Dermis microvascular lymphatic vessel endothelial cell (primary cell): ENCODE measurements at places on chromosomes 1 and 21. TPM values are rescaled to one million over a fixed set of nuclear protein-coding genes. Genes with fewer than 3 reads are reported as not detected.

Gene MMP23B
- 0.25 TPM in 1 of 2 replicates, not detected in the other for total RNA-seq

Gene TSACC
- total RNA-seq: not detected in 2 replicates

Gene LAPTM5
- total RNA-seq: 28.6 and 69.4 TPM in 2 replicates

Gene ZNF648
- not detected in 2 replicates for total RNA-seq

Gene SHISA4
- total RNA-seq: 6.2 and 12.1 TPM in 2 replicates

Gene SPRR2E
- not detected in 2 replicates for total RNA-seq

Gene PLPP3
- 22.6 and 59.7 TPM in 2 replicates for total RNA-seq

Gene SLFNL1
- total RNA-seq: 0.13 and 0.25 TPM in 2 replicates

Gene F13B
- total RNA-seq: not detected in 2 replicates

Gene MPZL1
- 99.5 and 107 TPM in 2 replicates for total RNA-seq

Gene HSD3B2
- total RNA-seq: not detected in 2 replicates

Gene DCST2
- under 0.01 and 0.13 TPM in 2 replicates for total RNA-seq

Gene RAB7B
- under 0.01 TPM in 1 of 2 replicates, not detected in the other for total RNA-seq

Gene GBP5
- total RNA-seq: 0.25 and 0.26 TPM in 2 replicates

Gene VHLL
- 0.13 TPM in 2 replicates for total RNA-seq

Gene RAB3GAP2
- total RNA-seq: 24.8 and 26.4 TPM in 2 replicates

Gene OR2L5
- not detected in 2 replicates for total RNA-seq

Gene PPFIA4
- 0.13 TPM in 2 replicates for total RNA-seq

Gene TNFAIP8L2
- 0.13 TPM in 1 of 2 replicates, not detected in the other for total RNA-seq

Gene KRTAP11-1
- total RNA-seq: not detected in 2 replicates

Gene SLAMF7
- total RNA-seq: not detected in 2 replicates

Gene FCRL5
- not detected in 2 replicates for total RNA-seq

Gene RIMS3
- total RNA-seq: 0.38 and 0.39 TPM in 2 replicates

Gene KRTAP20-3
- not detected in 2 replicates for total RNA-seq

Gene EFHD2
- total RNA-seq: 33.4 and 34.1 TPM in 2 replicates

Gene SIKE1
- total RNA-seq: 38.3 and 42.5 TPM in 2 replicates

Gene DNASE2B
- total RNA-seq: not detected in 2 replicates

Gene GBP2
- 13.7 and 56.0 TPM in 2 replicates for total RNA-seq

Gene ETV3L
- under 0.01 TPM in 1 of 2 replicates, not detected in the other for total RNA-seq

Gene PLXNA2
- 40.8 and 54.7 TPM in 2 replicates for total RNA-seq

Gene ATP6V1G3
- 0.25 TPM in 1 of 2 replicates, not detected in the other for total RNA-seq

Gene NKAIN1
- total RNA-seq: under 0.01 TPM in 1 of 2 replicates, not detected in the other

Gene TDRD5
- 0.13 and 0.51 TPM in 2 replicates for total RNA-seq

Gene POLR3GL
- total RNA-seq: 12.4 and 12.6 TPM in 2 replicates

Gene S100B
- not detected in 2 replicates for total RNA-seq

Gene MYOG
- not detected in 2 replicates for total RNA-seq

Gene GJA5
- total RNA-seq: 0.26 and 0.51 TPM in 2 replicates

Gene CSMD2
- under 0.01 TPM in 2 replicates for total RNA-seq

Gene SELENBP1
- 0.13 and 0.25 TPM in 2 replicates for total RNA-seq

Gene SLC25A44
- 9.0 and 15.6 TPM in 2 replicates for total RNA-seq

Gene TTC4
- total RNA-seq: 10.1 and 13.8 TPM in 2 replicates

Gene SERPINC1
- total RNA-seq: 0.13 TPM in 1 of 2 replicates, not detected in the other

Gene SRGAP2C
- 13.9 and 26.0 TPM in 2 replicates for total RNA-seq

Gene DPH5
- total RNA-seq: 16.7 and 20.2 TPM in 2 replicates

Gene IVL
- total RNA-seq: not detected in 2 replicates

Gene OR6K3
- not detected in 2 replicates for total RNA-seq

Gene CDC20
- 18.6 and 53.7 TPM in 2 replicates for total RNA-seq

Gene PDXK
- 20.5 and 35.5 TPM in 2 replicates for total RNA-seq

Gene MAP1LC3C
- total RNA-seq: under 0.01 TPM in 1 of 2 replicates, not detected in the other

Gene GREM2
- not detected in 2 replicates for total RNA-seq

Gene CLEC20A
- total RNA-seq: not detected in 2 replicates

Gene CHIT1
- not detected in 2 replicates for total RNA-seq

Gene C1orf94
- total RNA-seq: not detected in 2 replicates

Gene PAQR7
- 8.5 and 16.9 TPM in 2 replicates for total RNA-seq
